Testis (tissue), 5 donors: ENCODE measurements at places on chromosomes 6 and 20. TPM values are rescaled to one million over a fixed set of nuclear protein-coding genes. Genes with fewer than 3 reads are reported as not detected.

DNA sequence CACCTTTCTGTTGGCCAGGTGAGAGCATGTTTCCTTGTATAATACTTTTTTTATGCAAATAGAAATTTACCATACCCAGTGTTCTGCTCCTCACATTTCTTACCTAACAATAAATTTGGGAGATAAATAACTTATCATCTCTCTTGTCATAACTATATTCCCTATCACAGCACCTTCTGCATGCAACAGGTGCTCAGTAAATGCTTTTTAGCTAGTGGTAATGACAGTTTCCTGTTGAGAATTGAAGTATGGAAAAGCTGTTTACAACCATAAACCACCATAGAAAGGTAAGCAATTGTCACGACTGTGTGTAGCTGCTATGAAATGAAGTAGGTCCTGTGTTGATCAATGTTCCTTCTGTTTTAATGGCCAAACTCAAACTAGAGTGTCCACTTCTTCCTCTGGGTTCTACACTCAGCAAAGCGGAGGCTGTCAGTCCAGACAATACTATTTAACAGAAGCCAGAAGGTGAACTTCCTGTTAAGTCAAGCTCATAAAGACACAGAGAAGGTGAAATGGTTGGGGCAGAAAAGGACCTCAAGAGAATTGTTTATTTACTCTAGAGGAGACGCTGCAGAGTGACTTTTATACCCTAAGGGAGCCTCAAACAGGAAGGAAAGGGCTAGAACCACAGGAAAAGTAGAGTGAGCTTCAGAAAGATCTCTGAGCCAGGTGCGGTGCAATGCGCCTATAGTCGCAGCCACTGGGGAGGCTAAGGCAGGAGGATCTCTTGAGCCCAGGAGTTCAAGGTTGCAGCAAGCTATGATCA, 84.0 kb upstream of the SLC22A16 start:
- no peak for DNase-seq

Gene KCNQ2
- polyA plus RNA-seq: 36.2 TPM

Gene PRR18
- polyA plus RNA-seq: 0.16 TPM

Gene NRN1
- 5.7 TPM for polyA plus RNA-seq

GRCh38 chr20:51484831-51485230, 57.7 kb downstream of the NFATC2 start:
- no peak for DNase-seq

- DNase-seq: no peak
Observed at GRCh38 chr20:38872491-38873049, 53.6 kb upstream of the FAM83D start.

Gene C20orf173
- polyA plus RNA-seq: 47.2 TPM

Gene ZNF165
- 23.2 TPM for polyA plus RNA-seq

Gene PDYN
- 5.2 TPM for polyA plus RNA-seq

Gene PBOV1
- not detected for polyA plus RNA-seq

Gene CD164
- 209 TPM for polyA plus RNA-seq

- no peak for DNase-seq
Observed at GRCh38 chr6:104955491-104955890, 1.4 kb upstream of the LIN28B start.

- DNase-seq: no peak
Observed at GRCh38 chr6:107555449-107555848, 65.5 kb downstream of the SOBP start.

- DNase-seq: no peak
Observed at GRCh38 chr6:41374618-41375590, 39.5 kb downstream of the NCR2 start.

DNA sequence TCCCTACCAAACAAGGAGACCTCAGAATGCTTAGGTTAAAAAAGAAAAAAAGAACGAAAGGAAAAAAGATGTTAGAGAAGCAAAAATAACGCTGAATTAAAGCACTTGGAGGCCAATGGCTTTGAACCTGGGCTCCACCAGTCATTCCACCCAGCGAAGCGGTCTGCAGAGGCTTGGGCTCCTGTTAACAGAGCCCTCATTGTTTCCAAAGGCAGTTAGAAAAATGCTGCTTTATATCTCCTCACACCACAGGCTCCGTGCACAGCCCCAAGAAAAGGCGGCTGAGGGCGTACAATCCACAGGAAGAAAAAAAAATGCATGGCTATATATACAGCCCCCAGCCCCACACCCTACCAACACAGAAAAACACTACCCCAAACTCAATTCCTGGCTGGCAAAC, 255.9 kb downstream of the FOXC1 start:
- DNase-seq: no peak

Gene TAF11
- 52.2 TPM for polyA plus RNA-seq

Gene SLC44A4
- 6.3 TPM for polyA plus RNA-seq
